ENCODE measurements at places on chromosomes 3 and 15. TPM values are rescaled to one million over a fixed set of nuclear protein-coding genes. Genes with fewer than 3 reads are reported as not detected.
A peak's percentile ranks its signal among the peaks of the same experiment; 100 is the strongest.

GRCh38 chr15:95132774-95133173 is 901.4 kb downstream of the MCTP2 start:
- H3K4me1 ChIP-seq, result peaks cover 31% of the 10 kb centered on the region
- no peaks in the 10 kb centered on the region for H3K36me3 ChIP-seq
- H3K27me3 ChIP-seq, result no peaks in the 10 kb centered on the region
- H3K27ac ChIP-seq, result no peak overlapping the region
- H3K4me3 ChIP-seq, result no peak overlapping the region

DNA sequence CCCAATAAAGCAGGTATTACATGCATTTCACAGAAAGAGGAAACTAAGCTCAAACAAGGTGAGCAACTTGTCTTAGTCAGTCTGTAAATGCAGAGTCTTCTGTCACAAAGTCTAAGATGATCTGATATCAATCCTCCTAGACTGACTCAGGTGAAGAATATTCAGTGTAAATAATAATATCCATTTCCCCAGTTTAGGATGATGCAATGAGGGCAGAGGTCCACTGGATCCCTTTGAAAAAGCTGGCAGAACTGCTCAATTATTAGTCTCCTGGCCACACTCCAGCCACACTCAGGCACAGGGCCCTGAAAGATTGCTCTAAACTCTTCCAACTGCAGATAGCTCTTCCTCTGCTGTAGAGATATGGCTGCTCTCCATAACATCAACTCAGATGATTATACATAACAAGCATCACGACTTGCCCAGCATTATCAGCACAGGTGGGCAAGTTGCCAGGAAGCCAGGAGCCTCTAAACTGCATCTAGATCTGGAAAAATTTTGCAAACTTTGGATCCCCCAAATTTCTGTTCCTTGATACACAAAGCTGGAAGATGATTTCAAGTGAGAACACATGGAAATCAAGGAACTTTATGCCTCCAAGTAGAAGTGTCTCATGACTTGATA is 129.8 kb upstream of the CPNE4 start:
- H3K4me1 ChIP-seq, result no peaks in the 10 kb centered on the region
- H3K36me3 ChIP-seq, result no peaks in the 10 kb centered on the region
- no peak for DNase-seq
- H3K27ac ChIP-seq, result no peak overlapping the region

DNA sequence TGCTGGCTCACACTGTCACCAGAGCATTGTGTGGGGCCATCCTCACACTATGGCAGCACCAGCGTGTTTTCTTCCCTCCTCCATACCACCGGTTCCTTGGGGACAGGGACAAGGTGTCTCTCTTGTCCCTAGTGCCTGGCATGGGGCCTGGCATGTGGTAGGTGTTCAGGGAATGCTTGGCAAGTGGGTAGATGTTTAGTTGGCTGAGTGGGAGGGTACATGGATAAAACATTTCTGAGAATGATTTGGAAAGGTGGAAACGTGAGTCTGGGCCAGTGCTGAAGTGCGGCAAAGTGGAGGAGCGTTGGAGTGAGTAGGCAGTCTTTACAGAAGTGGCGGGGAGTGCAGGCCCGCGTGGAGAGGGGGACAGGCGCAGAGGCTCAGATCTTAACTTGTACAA is 15.0 kb downstream of the SNAPC5 start:
- no peak overlapping the region for H3K4me3 ChIP-seq
- no peaks in the 10 kb centered on the region for H3K4me1 ChIP-seq
- peaks cover 17% of the 10 kb centered on the region for H3K36me3 ChIP-seq
- H3K27me3 ChIP-seq, result no peaks in the 10 kb centered on the region
- no peak for DNase-seq

ANKUB1 gene
- total RNA-seq, result not detected

ATG3 gene
- total RNA-seq, result 35.3 TPM

GRCh38 chr3:72847751-72848702 is at the start of gene SHQ1:
Gene SHQ1, minus strand, starts transcription at chr3:72848445. Its CDS starts 105 bp downstream, at chr3:72848340.
- DNase-seq, result peak; percentile 93
- H3K4me1 ChIP-seq, result peaks cover 29% of the 10 kb centered on the region
- peaks cover 14% of the 10 kb centered on the region for H3K36me3 ChIP-seq
- peaks cover 15% of the 10 kb centered on the region for H3K27me3 ChIP-seq

GRCh38 chr15:41801850-41802455 is 25.9 kb upstream of the JMJD7 start:
- H3K4me3 ChIP-seq, result no peak overlapping the region
- no peak for DNase-seq
- no peak overlapping the region for H3K27ac ChIP-seq
- H3K36me3 ChIP-seq, result peaks cover 4% of the 10 kb centered on the region
- H3K4me1 ChIP-seq, result peaks cover 32% of the 10 kb centered on the region

DNA sequence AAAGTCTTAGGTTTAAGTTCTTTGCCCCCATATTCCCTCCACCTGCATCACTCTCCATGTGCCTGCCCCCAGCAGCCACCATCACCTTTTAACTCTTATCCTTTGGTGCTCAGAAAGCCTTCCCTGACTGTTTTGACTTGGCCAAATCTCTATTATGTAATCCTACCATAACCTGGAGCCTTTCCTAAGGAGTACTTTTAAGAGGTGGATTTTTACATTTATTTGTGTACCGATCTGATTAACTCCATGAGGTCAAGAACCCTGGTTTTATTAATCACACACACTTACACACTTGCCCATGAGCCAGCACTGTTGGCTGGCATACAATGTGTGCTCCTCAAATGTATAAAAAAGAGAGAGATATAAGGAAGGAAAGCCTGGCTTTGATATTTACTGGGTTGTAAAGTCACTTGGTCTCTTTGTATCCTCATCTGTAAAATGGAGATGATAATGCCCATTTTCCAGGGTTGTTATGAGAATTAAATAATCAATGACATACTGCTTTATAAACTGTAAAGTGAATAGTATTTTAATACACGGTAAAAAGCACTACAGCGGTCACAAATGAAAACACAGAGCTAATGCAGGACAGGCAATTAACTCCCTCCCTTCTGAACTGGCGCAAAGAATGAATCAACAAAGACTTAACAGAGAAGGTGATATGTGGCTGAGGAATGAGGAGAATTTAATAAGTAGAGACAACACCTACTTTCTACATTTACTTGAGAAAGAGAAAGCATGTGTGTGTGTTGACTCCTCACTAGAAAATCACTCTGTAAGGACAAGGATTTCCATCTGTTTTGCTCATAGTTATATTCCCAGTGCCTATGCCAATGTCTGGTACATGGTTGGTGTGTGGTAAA is 45.4 kb downstream of the ATP13A4 start:
- DNase-seq, result no peak
- H3K27ac ChIP-seq, result peak overlapping the region; percentile 34
- peaks cover 4% of the 10 kb centered on the region for H3K4me1 ChIP-seq
- H3K27me3 ChIP-seq, result no peaks in the 10 kb centered on the region
- no peak overlapping the region for H3K4me3 ChIP-seq
- no peaks in the 10 kb centered on the region for H3K36me3 ChIP-seq

DNA sequence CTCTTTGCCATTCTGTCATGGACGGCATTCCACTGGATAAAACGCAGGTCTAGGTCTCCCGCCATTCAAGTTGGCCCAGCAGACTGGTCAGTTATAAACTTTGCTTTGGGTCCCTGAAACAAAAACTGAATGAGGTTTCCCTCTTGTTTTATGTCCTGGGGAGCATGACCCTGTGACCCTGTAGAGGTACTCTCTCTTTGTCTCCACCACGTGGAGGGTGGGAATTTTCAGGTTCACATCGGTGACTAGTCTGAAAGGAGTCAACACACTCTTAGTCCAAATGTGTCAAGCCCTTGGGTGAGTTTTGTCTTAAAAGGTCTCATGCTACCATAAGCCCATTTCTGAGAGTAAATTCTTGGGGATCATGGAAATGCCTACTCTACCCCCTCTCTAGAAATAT is 139.9 kb downstream of the PLCH1 start:
- no peaks in the 10 kb centered on the region for H3K36me3 ChIP-seq
- H3K27ac ChIP-seq, result no peak overlapping the region
- DNase-seq, result no peak
- H3K4me3 ChIP-seq, result no peak overlapping the region
- peaks cover 10% of the 10 kb centered on the region for H3K4me1 ChIP-seq
- no peaks in the 10 kb centered on the region for H3K27me3 ChIP-seq

PYGO1 gene
- total RNA-seq, result 29.0 TPM

DNA sequence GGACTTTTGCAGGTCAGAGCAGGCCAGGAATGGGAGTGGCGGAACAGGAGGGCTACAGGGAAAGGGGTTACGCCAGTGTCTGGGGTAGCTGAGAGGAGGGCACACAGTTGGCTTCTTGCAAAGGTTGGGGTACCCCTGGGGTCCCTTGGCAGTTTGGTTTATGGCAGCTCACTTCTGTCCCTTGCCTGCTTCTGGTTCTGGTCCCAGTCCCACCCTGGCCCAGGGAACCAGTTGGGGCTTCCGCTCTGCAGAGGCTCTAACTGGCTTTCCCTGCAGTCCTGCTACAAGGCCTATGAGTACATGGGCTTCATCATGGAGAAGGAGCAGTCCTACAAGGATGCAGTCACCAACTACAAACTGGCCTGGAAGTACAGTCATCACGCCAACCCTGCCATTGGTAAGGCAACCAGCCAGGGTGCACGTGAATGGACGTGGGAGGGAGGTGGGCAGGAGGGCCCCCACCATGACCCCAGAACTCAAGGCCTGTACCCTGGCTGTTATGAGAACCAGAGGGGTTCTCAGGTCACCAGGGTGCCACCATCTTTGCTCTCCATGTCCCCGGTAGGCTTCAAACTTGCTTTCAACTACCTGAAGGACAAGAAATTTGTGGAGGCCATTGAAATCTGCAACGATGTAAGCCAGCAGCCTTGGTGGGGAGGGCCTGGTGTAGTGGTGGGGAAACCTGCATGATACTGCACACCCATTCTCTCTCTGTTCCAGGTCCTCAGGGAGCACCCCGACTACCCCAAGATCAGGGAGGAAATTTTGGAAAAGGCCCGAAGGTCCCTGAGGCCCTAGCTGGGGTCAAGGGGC is 15.2 kb downstream of the CSRNP1 start:
- H3K27me3 ChIP-seq, result no peaks in the 10 kb centered on the region
- peaks cover 19% of the 10 kb centered on the region for H3K36me3 ChIP-seq
- no peak overlapping the region for H3K4me3 ChIP-seq
- H3K4me1 ChIP-seq, result peaks cover 6% of the 10 kb centered on the region

DNA sequence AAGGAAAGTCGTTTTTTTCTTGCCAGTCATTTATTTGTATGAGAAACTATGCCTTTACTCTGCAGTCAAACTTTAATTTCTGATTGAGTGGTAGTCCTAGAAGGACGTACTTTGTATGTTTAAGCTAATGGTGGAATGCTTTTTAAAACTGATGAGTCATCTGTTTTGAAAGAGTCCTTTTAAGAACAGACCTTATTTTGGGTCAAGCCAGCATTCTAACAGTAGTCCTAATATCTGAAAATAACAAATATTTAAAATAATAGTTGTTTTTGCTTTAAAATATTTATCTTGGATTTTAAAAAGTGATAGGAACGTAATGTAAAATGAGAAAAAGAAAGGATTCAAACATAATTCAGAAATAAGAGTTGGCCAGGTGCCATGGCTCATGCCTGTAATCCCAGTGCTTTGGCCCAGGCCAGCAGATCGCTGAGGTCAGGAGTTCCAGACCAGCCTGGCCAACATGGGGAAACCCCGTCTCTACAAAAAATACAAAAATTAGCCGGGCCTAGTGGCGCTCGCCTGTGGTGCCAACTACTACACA is 1.3 kb upstream of the LRRC58 start:
- peak overlapping the region; percentile 96 for H3K4me3 ChIP-seq
- peaks cover 16% of the 10 kb centered on the region for H3K27me3 ChIP-seq
- peak overlapping the region; percentile 93 for H3K27ac ChIP-seq
- H3K36me3 ChIP-seq, result peaks cover 10% of the 10 kb centered on the region
- no peak for DNase-seq

GRCh38 chr3:42850263-42850662 is 25.4 kb downstream of the CYP8B1 start:
- H3K4me3 ChIP-seq, result no peak overlapping the region
- H3K27ac ChIP-seq, result peak overlapping the region; percentile 24
- DNase-seq, result peak; percentile 37
- H3K4me1 ChIP-seq, result peaks cover 35% of the 10 kb centered on the region
- H3K27me3 ChIP-seq, result no peaks in the 10 kb centered on the region
- no peaks in the 10 kb centered on the region for H3K36me3 ChIP-seq

GPR62 gene
- not detected for total RNA-seq

DNA sequence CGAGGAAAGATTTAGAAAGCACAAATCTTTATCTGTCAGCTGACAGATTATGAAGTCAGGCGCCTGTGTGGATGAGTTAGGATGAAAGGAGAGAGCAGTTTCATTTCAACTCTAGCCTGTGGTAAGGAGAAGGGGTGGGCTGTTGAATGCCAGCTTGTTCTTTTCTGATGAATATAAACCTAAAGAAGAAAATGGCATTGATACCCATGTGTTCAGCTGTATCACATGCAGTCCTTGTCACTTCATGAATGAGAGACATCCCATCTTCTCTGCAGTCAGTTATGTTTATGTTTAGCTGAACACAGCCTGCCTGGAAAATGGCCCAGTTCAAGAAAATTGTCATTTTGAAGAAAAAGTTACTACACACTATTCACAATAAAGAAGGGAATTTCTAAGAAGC is 345.7 kb upstream of the RBMS3 start:
- H3K36me3 ChIP-seq, result no peaks in the 10 kb centered on the region
- no peak overlapping the region for H3K4me3 ChIP-seq
- no peaks in the 10 kb centered on the region for H3K27me3 ChIP-seq
- no peak overlapping the region for H3K27ac ChIP-seq
- H3K4me1 ChIP-seq, result peaks cover 6% of the 10 kb centered on the region

All from type B pancreatic cell (in vitro differentiated cells).